ENCODE measurements at places on chromosomes 4 and X.
A peak's percentile ranks its signal among the peaks of the same experiment; 100 is the strongest.

- no peak for DNase-seq
Observed at GRCh38 chrX:147699061-147699460, 212.7 kb upstream of the FMR1 start.

GRCh38 chr4:158833602-158834001 is 64.8 kb downstream of the FNIP2 start:
- DNase-seq, result no peak

- no peak for DNase-seq
Observed at GRCh38 chr4:128768373-128768996, 41.0 kb upstream of the JADE1 start.

GRCh38 chr4:140084385-140084784 is 69.6 kb downstream of the MAML3 start:
- no peak for DNase-seq

DNA sequence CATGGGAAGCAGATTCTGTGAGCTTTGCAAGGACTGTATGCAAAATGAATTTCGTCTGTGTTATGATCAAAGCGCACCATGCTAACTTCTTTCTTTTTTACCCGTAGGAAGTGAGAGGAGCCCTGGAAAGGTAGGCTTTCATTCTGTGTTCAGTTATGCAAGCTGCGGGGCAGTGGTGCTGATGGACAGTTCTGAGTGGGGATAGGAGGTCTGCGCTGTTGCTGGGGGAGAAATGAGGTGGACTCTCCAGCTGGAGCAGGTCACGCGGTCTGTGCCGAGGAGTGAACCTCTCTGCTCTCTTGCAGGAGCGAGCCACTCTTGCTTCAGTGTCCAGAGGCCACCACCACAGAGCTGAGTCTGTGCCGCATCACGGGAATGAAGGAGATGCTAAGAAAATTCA is 4.5 kb downstream of the TRIML1 start:
- no peak for DNase-seq

- no peak for DNase-seq
Observed at GRCh38 chr4:151099976-151100417, 569 bp downstream of the RPS3A start.

DNA sequence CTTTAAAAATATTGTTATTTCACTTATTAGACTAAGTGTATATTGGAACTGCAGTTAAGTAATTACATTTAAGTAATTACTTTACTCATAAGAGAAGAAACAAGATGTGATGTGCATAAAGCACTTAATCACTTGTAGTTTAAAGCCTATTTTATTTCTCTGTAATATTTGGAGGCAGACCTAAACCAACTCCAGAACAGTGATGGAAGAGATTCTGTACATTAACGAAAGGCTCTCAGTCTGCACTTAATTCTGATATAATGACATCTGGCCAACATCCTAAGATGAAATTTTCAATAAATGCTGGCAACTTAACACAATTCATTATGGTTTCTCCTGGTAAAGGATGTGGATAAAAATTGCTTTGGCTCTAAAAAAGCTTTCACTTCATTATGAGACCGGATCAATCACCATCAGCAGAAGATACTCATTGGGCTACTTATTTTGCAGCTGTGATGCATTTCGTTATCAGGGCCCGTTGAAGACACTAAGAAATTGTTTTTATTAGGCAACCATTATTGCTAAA is 342.6 kb downstream of the C4orf33 start:
- no peak for DNase-seq

- DNase-seq, result peak; percentile 9
Observed at GRCh38 chrX:149527705-149528104, 13.1 kb upstream of the EOLA1 start.

- no peak for DNase-seq
Observed at GRCh38 chr4:90606781-90607180, 479.6 kb downstream of the CCSER1 start.

GRCh38 chr4:54566608-54567007 is 91.1 kb upstream of the KIT start:
- DNase-seq, result no peak

All from NCI-H748 treated with DMSO at 0.1 percent for 48 hours (cell line).